ENCODE measurements at places on chromosomes 2 and 18.

GRCh38 chr2:25268139-25268538 is 73.6 kb downstream of the DNMT3A start:
- DNase-seq: no peak

DNA sequence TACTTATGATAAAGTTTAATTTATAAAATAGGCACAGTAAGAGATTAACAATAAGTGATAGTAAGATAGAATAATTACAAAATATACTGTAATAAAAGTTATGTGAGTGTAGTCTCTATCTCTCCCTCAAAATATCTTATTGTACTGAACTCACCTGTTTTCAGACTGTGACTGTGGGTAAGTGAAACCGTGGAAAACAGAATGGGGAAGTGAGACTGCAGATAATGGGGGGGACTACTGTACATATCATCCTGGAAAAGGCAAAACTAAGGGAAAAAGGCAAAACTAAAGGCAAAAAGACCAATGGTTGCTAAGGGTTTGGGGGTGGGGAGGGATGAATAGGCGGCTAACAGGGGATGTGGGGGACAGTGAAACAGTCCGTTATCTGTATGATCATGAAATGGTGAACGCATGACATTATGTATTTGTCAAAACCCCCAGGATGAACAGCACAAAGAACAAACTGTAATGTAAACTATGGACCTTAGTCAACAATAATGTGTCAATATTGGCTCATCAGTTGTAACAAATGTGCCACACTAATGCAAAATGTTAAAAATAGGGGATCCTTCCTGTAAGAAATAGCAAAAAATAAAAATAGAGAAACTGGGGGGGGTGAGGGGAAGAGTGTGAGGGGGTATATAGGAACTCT is 93.8 kb downstream of the EPB41L3 start:
- DNase-seq: no peak

DNA sequence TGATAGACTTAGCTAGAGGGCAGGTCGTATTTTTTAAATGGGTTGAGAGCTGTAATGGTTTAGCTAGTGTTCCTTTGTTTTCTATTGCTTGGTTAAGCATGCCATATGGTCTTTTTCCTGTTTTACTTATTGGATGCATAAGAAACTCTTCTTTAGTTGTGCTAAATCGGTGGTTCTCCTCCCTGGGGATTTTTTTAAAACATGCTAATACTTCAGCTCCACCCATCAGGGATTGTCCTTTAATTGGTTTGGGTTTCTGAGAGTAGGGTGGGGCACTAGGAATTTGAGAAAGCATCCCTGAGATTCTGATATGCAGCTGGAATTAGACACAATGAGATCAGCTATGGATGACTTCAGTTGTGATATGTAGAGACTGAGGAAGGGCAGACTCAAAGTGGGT is 497.2 kb downstream of the THSD7B start:
- DNase-seq: no peak

GRCh38 chr2:160701822-160702221 is 208.2 kb upstream of the RBMS1 start:
- DNase-seq: no peak

DNA sequence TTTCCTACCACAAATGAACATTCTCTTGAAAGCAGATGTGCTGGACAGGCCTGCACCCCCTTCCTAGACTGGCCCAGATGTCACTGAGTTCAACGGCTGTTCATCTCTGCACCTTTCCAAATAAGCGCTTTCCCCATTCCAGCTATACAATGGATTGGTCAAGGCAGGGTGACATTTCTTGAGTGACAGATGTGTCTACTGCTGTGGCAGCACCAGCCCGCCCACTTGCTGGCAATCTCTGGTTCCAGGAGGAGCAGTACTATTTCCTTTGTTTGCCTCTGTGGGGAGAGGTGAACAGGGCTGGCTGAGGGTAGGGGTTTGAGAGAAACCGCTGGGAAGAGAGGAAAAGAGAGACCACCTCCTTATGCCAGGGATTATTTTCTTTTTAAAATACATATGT is 269.5 kb upstream of the POU3F3 start:
- DNase-seq: no peak

DNA sequence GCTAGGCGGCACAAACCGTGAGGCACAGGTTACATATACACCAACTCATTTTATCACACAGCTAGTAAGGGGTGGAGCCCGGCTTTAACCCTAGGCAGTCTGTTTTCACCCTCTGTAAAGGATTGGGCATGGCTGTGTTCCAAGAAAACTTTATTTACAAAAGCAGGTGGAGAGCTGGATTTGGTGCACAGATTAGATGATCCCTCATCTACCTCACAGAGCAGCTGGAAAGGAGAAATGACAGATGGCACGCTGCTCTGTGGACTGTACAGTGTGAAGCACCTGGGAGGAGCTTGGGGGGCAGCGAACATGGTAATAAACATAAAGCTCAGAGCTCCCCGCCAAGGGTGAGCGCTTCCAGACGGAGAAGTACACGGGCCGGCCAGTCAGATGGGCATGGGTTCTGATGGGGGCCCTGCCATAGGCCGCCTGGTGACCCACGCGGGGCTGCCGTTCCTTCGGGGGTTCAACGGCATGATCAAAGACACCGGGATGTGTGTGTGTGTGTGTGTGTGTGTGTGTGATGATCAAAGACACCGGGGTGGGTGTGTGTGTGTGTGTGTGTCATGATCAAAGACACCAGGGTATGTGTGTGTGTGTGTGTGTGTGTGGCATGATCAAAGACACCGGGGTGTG is 862 bp upstream of the TMEM177 start:
- DNase-seq: no peak

- no peak for DNase-seq
These were observed 4.8 kb downstream of the MC2R start for GRCh38 chr18:13910501-13910900.

DNA sequence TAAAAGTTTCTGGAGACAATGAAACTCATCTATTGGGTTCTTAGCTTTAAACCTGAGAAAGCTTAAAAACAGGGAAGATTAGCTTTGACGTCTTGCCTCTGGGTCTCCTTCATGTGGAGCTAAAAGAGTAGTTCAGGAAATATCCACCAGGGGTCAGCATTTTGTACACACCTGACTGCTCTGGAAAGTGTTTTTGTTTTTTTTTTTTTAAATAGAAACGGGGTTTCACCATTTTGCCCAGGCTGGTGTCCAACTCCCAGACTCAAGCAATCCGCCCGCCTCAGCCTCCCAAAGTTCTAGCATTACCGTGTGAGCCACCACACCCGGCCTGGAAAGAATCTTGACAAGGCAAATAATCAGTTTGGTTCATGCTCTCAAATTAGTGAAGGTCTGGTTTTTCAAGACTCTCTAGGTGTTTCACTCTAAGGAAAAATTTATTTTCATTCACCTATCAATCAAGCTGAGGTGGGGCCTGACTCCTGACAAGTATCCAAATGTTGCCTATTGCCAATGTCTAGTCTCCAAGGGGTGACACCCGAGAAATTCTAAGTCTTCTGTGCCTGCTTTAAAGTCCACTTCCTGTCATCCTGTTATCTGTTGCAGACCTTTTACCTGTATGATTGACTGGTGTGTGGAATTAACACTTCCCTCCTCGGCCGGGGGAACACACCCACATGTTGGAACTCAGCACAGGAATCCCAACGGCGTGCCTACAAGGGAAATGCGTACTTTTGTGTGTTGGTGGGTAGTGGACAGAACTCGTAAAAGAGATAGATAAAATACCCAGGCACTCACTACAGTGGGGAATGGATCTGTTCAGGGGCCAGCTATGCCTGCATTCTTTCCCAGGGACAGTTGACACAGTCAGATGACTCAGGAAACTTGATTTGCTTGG is 11.3 kb downstream of the IL1RN start:
- DNase-seq: peak; percentile 86

- no peak for DNase-seq
These were observed 10.6 kb downstream of the GFPT1 start for GRCh38 chr2:69376403-69376802.

DNA sequence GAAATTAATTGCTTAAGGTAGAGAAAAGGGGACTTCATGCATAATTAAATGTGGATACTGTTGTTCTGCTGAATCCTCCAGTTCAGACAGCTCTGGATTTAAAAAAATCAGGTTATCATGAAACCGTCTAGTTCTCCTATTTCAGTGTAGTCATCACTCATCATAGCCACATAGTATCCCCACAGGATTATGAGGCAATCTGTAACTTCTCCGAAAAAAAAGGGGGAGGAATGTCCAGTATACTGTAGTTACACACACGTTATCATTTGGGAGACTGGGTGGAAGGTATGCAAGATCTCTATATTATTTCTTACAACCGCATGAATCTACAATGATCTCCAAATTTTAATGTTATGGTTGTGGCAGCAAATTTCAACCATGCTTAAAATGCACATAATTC is 114.0 kb downstream of the HIBCH start:
- no peak for DNase-seq

DNA sequence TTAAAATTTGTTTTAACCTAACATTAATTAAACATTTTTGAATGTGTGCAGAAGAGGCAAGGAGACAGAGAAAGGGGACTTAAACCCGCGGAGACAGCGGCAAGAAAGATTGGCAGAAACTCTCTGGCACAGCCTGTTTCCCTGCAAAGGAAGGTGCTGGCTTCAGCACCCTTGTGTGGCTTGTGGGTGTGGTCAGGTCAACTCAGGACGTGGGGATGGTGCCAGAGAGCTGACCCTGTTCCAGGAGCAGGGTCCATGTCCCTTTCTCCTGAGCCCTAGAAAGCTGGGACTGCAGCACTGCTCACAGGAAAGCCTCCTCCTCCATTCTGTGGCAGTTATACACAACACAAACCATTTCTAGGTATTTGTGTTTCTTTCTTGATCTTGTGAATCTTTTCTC is 176.2 kb upstream of the ST6GAL2 start:
- no peak for DNase-seq

GRCh38 chr2:72183466-72183865 is 35.8 kb upstream of the CYP26B1 start:
- no peak for DNase-seq

DNA sequence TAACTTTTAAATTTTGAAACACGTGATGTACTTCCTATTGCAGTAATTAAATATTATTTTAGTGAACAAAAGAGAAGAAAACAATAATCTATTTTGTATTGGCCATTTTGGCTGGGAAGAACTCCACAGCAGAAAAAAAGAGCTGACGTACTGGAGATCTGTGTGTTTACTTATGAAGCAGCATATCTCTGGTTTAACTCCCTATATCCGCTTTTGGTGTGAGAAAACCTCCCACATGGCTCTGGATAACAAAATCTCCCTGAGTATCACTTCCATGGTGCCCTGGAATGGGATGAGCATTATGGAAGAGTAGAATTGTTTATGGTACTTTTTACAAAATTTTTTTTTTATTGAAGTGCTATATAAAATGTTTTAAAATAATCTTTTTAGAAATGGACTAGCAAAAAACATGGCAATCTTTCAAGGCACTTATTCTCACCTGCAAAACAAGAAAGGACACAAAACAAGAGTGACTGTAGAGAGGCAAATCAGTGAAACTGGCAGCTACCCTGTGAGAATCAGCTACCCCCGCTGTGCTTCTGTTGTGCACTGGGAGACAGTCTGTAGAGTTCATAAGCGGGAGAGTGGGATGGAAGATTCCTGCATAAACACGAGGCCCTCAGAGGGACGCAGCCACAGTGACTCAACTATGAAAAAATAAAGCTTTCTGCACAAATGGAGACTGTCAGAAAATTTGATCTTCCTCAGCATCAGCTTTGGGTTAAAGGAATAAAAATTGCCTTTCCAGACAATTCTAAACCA is 762.2 kb upstream of the HS6ST1 start:
- no peak for DNase-seq

DNA sequence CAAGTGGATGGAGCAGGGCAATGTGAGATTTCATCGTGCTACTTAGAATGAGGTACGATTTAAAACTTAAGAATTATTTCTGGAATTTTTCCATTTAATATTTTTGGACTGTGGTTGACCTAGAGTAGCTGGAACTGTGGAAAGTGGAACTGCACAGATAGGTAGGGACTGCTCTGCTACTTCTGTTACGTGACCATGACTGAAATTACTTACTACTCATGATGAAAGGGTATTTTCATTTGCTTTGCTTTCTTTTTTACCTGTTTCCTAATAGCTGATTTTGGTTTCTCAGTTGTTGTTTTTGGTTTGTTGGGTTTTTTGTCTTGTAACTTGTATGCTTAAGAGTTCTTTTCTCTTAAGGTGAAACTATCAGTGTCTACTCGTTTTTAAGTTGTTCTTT is 11.4 kb downstream of the UBE2E3 start:
- no peak for DNase-seq

DNA sequence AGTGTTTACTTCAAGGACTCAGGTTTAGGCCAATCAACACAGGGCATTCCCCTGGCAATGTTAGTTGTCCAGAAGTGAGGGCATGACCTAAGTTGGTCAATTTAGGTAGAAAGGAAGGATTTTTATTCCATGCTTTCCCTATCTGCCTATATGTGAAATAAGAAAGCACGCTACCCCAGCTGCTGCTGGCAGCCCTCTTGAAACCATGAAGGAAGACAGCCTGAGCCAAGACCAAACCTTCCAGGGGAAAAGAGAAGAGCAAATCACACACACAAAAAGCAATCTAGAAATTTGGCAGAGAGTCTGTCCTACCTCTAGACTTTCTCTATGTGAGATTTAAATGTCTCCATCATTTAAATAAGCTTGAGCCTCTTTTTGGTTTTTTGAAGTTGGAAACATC is 387.6 kb downstream of the TNS1 start:
- no peak for DNase-seq

DNA sequence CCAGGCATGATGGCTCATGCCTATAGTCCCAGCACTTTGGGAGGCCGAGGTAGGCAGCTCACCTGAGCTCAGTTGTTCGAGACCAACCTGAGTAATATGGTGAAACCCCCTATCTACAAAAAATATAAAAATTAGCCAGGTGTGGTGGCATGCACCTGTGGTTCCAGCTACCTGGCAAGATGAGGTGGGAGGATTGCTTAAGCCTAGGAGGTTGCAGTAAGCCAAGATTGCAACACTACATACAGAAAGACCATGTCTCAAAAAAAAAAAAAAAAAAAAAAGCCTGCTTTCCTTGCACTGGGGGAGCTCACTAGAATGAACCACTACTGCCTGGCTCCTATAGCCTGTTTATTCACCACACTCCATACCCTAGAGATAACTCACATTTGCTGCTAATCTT is 7.4 kb upstream of the MAT2A start:
- no peak for DNase-seq

GRCh38 chr18:79987566-79987965 is 797 bp downstream of the TXNL4A start:
- DNase-seq: peak; percentile 27

DNA sequence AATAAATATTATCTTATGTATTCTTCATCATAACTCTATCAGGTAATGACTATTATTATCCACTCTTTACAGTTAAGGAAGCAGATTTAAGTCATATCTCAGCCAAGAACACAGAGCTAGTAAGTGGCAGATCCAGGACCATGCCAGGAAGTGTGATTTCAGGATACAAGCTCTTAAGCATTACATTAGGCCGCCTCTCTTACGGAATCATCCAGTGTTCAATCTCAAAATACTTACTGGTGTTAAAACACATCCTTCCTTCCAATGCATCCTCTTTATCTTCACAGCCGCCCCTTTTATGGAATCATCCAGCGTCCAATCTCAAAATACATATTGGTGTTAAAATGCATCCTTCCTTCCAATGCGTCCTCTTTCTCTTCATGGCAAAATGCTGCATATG is 14.7 kb upstream of the RGPD4 start:
- no peak for DNase-seq

GRCh38 chr2:651951-652373 is 25.2 kb downstream of the TMEM18 start:
- DNase-seq: no peak

- DNase-seq: no peak
These were observed 102.9 kb upstream of the EPB41L3 start for GRCh38 chr18:5646739-5647138.
